ENCODE measurements at places on chromosomes 3 and 15. TPM values are rescaled to one million over a fixed set of nuclear protein-coding genes. Genes with fewer than 3 reads are reported as not detected.

- peak; percentile 72 for DNase-seq
Measured at GRCh38 chr3:184543843-184544512, 17.6 kb upstream of the EPHB3 start.

GRCh38 chr3:188037195-188037718 lies 116.7 kb upstream of the LPP start:
- peak; percentile 48 for DNase-seq

Gene GPR149
- not detected for total RNA-seq

Gene ANKUB1
- total RNA-seq, result not detected

Gene TARS3
- 10.2 TPM for total RNA-seq

DNA sequence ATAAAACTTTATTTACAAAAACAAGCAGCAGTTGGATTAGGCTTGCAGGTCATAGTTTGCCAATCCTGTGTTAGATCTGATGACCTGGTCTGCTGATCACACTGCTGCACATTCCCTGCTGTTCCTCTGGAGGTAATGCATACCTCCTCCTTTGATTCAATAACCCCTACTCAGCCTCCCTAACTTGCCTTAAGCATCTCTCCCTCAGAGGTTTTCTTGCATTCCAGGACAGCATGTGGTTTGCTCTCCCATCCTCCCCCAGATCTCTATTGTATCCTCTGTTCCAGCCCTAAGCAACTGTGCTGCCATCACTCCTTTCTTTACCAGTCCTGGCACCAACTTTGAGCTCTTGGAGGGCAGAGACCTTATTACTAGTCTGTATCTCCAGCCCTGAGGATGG lies 63.4 kb downstream of the CACNA2D3 start:
- DNase-seq, result no peak

GRCh38 chr3:37973246-37974054 lies 17.1 kb upstream of the VILL start:
- DNase-seq, result no peak

DNA sequence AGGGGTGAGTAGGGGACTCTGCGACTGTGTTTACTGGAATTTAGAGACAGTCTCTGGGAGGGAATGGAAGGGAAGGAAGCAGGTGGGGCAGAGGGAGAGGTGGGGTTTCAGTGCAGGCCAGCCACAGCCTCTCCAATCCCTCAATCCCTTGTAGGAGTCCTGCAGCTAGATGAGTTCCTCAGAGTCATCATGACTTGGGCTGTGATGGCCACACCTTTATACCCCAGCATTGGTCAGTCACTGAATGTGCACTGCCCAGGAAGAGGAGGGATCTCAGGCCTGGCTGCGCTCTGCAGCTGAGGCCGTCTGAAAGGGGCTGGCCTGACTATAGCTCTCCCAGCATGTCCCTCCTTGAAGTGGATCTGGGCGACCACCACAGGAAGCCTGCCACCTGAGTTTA lies 67.3 kb upstream of the GLCE start:
- DNase-seq, result no peak

- DNase-seq, result no peak
Measured at GRCh38 chr3:194283221-194284006, 67.7 kb downstream of the CPN2 start.

GRCh38 chr3:52195823-52196331 lies 2.1 kb upstream of the ALAS1 start:
- DNase-seq, result peak; percentile 84

GRCh38 chr15:100156201-100156600 lies 185.6 kb downstream of the ADAMTS17 start:
- DNase-seq, result no peak

Gene GOLGA8K
- not detected for total RNA-seq

Gene TMC3
- total RNA-seq, result not detected

Gene DGKG
- 1.3 TPM for total RNA-seq

DNA sequence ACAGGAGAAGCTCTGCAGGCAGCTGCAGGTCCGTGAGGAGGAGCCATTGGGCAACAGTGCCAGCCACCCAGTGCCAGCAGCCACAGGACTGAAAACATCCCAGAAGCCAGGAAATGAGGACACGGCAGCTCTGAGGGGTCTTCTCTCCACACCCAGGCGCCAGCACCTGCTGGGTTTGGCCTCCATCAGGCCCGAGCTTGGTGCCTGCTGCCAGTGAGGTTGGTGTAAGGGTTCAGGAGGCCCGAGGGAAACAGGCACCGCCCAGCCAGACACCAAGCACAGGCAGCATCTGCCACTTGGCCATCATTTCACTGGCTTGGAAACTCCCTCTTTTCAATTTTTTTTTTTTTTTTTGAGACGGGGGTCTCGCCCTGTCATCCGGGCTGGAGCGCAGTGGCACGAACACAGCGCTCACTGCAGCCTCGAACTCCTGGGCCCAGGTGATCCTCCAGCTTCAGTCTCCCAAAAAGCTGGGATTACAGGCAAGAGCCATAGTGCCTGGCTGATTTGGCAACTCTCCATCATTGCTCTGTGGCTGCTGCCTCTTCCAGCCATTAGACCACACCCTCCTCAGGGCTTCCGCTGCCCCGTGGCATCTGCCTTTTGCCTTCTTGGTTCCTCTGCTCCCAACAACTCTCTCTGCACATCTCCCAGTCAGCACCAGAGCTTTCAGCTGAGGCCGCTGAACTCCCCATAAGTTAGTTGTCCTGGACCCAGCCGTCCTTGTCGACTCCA lies 1.5 kb upstream of the ITIH3 start:
- no peak for DNase-seq

- DNase-seq, result no peak
Measured at GRCh38 chr3:5277612-5278236, 90.2 kb downstream of the EDEM1 start.

Gene GPR15
- not detected for total RNA-seq

DNA sequence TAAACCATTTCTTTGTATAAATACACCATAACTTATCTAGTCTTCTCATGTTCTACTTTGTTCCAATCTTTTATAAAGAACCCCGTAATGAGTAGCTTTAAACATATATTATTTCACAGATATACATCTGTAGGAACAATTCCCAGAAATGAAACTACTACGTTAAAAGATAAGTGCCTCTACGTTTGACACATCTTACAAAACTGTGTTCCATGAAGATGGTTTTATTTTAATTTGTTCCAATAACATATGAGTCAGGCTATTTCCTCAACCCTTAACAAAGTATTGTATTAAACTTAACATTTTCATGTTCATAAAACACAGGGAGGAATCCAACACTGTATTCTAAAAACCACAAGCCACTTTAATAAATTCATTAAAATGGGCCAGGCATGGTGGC lies 52.9 kb downstream of the TRPM7 start:
- no peak for DNase-seq

Gene ERICH6
- not detected for total RNA-seq

- DNase-seq, result no peak
Measured at GRCh38 chr3:186717039-186717457, at the start of gene KNG1. Gene KNG1 (plus strand): TSS chr3:186717359. CDS start chr3:186717543, 184 bp downstream.

Gene GPD1L
- 5.7 TPM for total RNA-seq

Measured in mammary epithelial cell (primary cell).